Mesothelial cell of epicardium (in vitro differentiated cells): ENCODE measurements at places on chromosomes 16 and 17.

- H3K27ac ChIP-seq = peak overlapping the region; percentile 84
- no peak for DNase-seq
- peaks cover 12% of the 10 kb centered on the region for H3K36me3 ChIP-seq
- H3K4me3 ChIP-seq = no peak overlapping the region
Observed at GRCh38 chr16:24736758-24737157, 7.3 kb downstream of the TNRC6A start.

DNA sequence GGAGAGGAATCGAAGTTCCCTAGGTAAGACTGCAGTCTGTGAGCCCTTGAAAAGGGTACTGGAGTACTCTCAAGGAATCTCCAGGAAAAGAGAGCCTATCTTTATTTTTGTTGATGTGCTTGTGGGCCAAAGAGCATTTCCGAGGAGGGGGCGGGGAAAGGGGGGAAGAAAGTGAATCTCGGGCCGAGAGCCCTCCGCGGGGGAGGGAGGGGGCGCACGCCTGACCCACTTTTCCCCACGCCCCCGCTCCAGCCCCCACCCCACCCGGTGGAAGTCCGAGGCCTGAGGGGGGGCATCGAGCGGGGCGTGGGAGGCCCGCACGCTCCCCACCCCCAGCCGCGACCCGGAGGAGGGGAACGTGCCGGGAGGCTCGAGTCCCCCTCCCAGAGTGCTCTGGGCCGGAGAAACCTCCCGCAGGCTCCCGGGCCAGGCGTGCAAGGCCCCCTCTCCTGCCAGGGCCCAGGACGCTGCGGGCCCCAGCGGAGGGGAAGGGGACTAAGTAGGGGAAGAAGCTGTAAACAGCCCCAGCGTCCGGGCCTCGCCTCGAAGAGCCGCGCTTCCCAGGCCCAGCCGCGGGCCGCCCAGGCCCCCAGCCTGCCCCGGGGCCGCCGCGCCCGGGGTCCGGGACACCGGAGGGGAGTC lies 444 bp downstream of the HELZ start:
- no peak for DNase-seq
- H3K27me3 ChIP-seq = no peaks in the 10 kb centered on the region
- H3K36me3 ChIP-seq = no peaks in the 10 kb centered on the region
- H3K4me1 ChIP-seq = peaks cover 55% of the 10 kb centered on the region

- no peaks in the 10 kb centered on the region for H3K36me3 ChIP-seq
- no peaks in the 10 kb centered on the region for H3K4me1 ChIP-seq
- H3K4me3 ChIP-seq = no peak overlapping the region
- peaks cover 7% of the 10 kb centered on the region for H3K27me3 ChIP-seq
- no peak for DNase-seq
Observed at GRCh38 chr16:59305850-59306249, 571.7 kb upstream of the GOT2 start.

- H3K4me3 ChIP-seq = no peak overlapping the region
- H3K27ac ChIP-seq = no peak overlapping the region
- no peaks in the 10 kb centered on the region for H3K4me1 ChIP-seq
- DNase-seq = no peak
- H3K36me3 ChIP-seq = peaks cover 3% of the 10 kb centered on the region
Observed at GRCh38 chr16:66020046-66020445, 346.4 kb upstream of the CDH5 start.

GRCh38 chr16:21263640-21264570 lies 14.2 kb downstream of the CRYM start:
- H3K27ac ChIP-seq = peak overlapping the region; percentile 72
- no peaks in the 10 kb centered on the region for H3K36me3 ChIP-seq
- no peaks in the 10 kb centered on the region for H3K27me3 ChIP-seq
- H3K4me1 ChIP-seq = peaks cover 10% of the 10 kb centered on the region
- no peak for DNase-seq
- H3K4me3 ChIP-seq = no peak overlapping the region

GRCh38 chr16:67383284-67383683 lies 10.0 kb downstream of the TPPP3 start:
- no peak overlapping the region for H3K27ac ChIP-seq
- H3K27me3 ChIP-seq = peaks cover 55% of the 10 kb centered on the region
- no peaks in the 10 kb centered on the region for H3K36me3 ChIP-seq
- H3K4me3 ChIP-seq = no peak overlapping the region
- H3K4me1 ChIP-seq = no peaks in the 10 kb centered on the region

DNA sequence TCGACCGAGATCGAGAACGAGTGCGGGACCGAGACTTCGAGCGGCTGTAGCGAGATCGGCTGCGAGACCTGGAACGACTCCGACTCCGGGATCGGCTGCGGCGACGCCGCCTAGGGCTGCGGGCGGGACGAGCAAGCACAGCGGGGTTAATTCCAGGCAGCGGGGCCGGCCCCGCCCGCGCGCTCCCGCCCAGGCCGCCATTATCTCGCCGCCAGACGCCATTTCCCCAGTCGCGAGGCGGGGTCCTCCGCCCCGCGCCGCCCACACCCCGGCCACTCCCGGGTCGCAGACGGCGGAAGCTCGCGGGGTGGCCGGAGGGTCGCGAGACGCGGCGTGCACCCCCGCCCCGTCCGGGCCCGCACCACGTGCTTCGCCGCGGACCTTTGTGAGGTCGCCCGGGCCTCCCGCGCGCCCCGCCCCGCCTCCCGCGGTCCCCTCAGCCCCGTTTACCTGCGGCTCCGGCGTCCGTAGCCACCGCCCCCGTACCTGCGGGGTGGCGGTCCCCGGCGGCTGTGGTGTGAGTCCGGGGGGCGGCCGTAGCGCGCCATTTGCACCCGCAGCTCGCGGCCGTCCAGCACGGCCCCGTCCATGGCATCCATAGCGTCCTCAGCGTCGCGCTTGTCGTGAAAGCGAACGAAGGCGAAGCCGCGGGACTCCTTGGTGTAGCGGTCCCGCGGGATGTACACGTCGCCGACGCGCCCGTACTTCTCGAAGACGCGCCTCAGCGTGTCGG lies 616 bp downstream of the SRSF2 start:
- peak overlapping the region; percentile 98 for H3K4me3 ChIP-seq
- DNase-seq = peak; percentile 53
- H3K4me1 ChIP-seq = peaks cover 49% of the 10 kb centered on the region
- H3K27ac ChIP-seq = peak overlapping the region; percentile 98

GRCh38 chr17:59641799-59642484 lies 22.2 kb downstream of the CLTC start:
- H3K36me3 ChIP-seq = peaks cover 4% of the 10 kb centered on the region
- peak overlapping the region; percentile 75 for H3K27ac ChIP-seq
- DNase-seq = no peak
- H3K4me3 ChIP-seq = no peak overlapping the region
- peaks cover 22% of the 10 kb centered on the region for H3K4me1 ChIP-seq
- H3K27me3 ChIP-seq = no peaks in the 10 kb centered on the region

DNA sequence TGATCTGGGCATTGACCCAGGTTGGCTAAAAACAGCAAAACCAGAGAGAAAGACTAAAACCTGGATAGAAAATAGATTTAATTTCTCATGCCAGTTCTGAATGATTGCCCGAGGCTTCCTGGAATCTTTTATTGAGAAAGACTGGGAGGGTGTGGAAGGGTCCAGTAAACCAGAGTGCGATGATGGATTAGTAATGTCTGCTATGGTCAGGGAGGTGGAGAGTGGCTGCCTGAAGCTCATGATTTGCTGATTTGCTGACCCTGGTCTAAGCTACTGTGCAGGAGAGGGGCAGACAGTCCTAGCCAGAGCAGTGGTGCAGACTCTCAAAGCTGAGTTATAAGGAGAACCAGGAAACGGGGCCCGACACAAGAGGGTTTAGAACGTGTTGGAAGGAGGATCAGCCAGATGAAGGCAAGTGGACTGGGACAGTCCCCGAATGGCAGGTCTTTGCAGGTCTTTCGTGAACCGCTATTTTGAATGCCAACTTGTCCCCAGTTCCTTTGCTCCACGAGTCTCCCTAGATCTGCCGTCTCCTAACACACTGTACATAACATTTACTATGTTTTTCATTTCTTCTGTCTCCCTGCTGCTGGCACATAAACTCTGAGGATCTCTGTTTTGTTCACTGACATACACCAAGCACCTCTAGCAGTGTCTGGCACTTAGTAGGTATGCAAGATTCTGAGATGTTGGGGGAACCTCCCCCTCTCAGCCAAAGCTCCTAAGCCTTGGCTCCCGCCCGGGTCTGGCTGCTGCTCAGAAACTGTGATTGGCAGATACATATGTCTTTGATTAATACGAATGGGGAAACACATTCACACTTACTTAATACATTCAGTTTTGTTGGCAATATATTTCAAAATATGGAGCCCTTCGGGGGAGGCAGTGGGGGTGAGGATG lies 237.3 kb upstream of the TNRC6C start:
- H3K27ac ChIP-seq = no peak overlapping the region
- H3K4me1 ChIP-seq = no peaks in the 10 kb centered on the region
- peaks cover 13% of the 10 kb centered on the region for H3K27me3 ChIP-seq
- no peak for DNase-seq
- H3K36me3 ChIP-seq = peaks cover 4% of the 10 kb centered on the region

GRCh38 chr17:41256291-41256685 lies 1.1 kb downstream of the KRTAP9-9 start:
- no peak for DNase-seq
- H3K36me3 ChIP-seq = no peaks in the 10 kb centered on the region
- H3K4me1 ChIP-seq = peaks cover 7% of the 10 kb centered on the region
- no peak overlapping the region for H3K27ac ChIP-seq
- H3K27me3 ChIP-seq = peaks cover 52% of the 10 kb centered on the region

GRCh38 chr17:61009663-61010062 lies 332.0 kb downstream of the BCAS3 start:
- peaks cover 71% of the 10 kb centered on the region for H3K4me1 ChIP-seq
- no peak for DNase-seq
- H3K4me3 ChIP-seq = peak overlapping the region; percentile 6
- no peaks in the 10 kb centered on the region for H3K27me3 ChIP-seq
- H3K27ac ChIP-seq = peak overlapping the region; percentile 90

- H3K27me3 ChIP-seq = no peaks in the 10 kb centered on the region
- no peak overlapping the region for H3K27ac ChIP-seq
Observed at GRCh38 chr16:4795828-4796572, 831 bp downstream of the SMIM22 start.

DNA sequence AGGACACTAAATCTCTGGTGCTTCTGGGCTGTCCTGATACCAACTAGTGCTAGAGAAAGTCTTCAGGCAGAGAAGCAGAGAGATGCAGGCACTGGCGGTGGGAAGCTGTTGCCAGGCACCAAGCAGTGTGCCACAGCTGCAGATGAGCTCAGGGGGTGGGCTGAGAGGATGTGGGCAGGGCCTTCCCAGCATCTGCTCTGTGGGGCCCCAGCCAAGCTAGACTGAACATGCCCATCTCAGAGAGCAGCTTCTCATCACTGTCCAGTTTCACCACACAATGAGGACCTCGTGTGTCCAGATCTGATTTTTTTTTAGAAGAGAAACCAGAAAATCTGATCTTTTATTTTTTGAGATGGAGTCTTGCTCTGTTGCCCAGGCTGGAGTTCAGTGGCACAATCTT lies 17.1 kb downstream of the PSKH1 start:
- peaks cover 7% of the 10 kb centered on the region for H3K4me1 ChIP-seq
- no peak overlapping the region for H3K27ac ChIP-seq
- DNase-seq = no peak
- H3K27me3 ChIP-seq = no peaks in the 10 kb centered on the region
- no peak overlapping the region for H3K4me3 ChIP-seq

DNA sequence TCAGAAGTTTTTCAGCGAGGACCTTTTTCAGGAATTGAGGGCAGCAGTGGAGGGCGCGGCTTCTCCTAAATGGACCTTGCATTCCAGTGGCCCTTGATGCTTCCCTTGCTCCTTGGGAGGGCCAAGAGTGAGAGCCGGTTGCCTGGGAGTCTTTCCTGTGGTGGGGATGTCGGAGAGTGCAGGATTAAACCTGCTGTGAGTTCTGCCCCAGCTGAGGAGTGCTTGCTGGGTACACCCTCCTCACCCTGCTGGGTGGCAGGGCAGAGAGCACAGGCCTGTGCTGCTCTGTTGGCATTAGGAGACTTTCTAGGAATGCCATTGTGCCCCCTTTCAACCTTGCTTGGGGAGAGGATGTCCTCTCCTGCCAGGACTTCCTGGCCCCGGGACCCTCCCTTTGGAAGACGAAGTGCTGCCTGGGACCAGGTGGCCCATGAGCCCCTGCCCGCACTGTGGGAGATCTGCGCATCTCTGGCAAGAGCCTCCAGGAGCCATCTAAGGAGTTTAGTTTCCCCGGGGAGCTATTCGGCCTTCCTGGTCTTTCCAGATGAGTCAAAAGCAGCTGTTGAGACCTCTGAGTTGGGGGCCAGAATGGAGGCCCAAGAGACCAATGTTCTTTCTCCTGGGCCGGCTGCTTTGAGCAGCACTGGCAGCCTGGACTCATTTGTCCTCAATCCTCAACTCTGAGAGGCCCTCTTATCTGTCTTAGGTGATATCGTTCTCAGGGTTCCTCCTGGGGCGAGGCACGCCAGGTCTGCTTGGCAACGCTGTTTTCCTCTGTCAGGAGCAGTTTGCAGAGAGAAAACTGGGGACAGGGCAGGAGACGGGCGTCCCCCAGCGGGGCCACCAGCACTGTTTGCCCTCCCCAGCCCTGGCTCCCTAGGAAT lies 5.6 kb downstream of the LLGL2 start:
- peaks cover 2% of the 10 kb centered on the region for H3K36me3 ChIP-seq
- H3K4me1 ChIP-seq = peaks cover 8% of the 10 kb centered on the region
- peak overlapping the region; percentile 76 for H3K27ac ChIP-seq
- DNase-seq = no peak
- H3K27me3 ChIP-seq = peaks cover 11% of the 10 kb centered on the region

DNA sequence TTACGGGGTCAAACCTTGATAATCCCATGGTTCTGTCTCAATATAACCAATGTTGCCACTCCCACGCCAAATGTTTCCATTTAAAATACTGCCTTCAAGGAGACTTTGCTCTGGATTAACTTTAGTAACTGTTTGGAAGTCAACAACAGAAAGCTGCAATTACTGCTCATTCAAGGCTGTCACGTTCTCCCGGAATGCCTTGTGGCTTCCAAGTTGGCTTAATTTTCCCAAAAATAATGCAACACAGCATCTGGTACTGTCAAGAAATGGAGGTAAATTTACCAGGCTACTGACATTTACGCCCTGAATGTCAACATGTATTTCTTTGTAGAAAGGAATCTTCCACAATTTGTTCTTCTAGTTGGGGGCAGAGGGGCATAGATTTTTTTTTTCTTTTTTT lies 38.2 kb downstream of the GPRC5B start:
- no peaks in the 10 kb centered on the region for H3K27me3 ChIP-seq
- no peaks in the 10 kb centered on the region for H3K36me3 ChIP-seq
- no peak for DNase-seq
- H3K4me1 ChIP-seq = peaks cover 4% of the 10 kb centered on the region
- no peak overlapping the region for H3K27ac ChIP-seq

GRCh38 chr17:7191571-7192270 lies 12.6 kb upstream of the ASGR1 start:
- no peaks in the 10 kb centered on the region for H3K27me3 ChIP-seq
- peak overlapping the region; percentile 34 for H3K27ac ChIP-seq
- H3K36me3 ChIP-seq = peaks cover 27% of the 10 kb centered on the region
- DNase-seq = no peak

- peaks cover 48% of the 10 kb centered on the region for H3K4me1 ChIP-seq
- no peak for DNase-seq
- no peaks in the 10 kb centered on the region for H3K27me3 ChIP-seq
- H3K4me3 ChIP-seq = peak overlapping the region; percentile 15
- peak overlapping the region; percentile 77 for H3K27ac ChIP-seq
Observed at GRCh38 chr17:57605675-57606105, 139.4 kb downstream of the CCDC182 start.

- H3K27ac ChIP-seq = peak overlapping the region; percentile 13
- no peak for DNase-seq
- H3K4me1 ChIP-seq = peaks cover 12% of the 10 kb centered on the region
- H3K4me3 ChIP-seq = no peak overlapping the region
- peaks cover 7% of the 10 kb centered on the region for H3K36me3 ChIP-seq
Observed at GRCh38 chr16:14564861-14565687, 65.0 kb downstream of the PARN start.
